ENCODE measurements at places on chromosomes 11 and 22.

GRCh38 chr22:19742160-19743066 is 18.2 kb upstream of the TBX1 start:
- DNase-seq: no peak

DNA sequence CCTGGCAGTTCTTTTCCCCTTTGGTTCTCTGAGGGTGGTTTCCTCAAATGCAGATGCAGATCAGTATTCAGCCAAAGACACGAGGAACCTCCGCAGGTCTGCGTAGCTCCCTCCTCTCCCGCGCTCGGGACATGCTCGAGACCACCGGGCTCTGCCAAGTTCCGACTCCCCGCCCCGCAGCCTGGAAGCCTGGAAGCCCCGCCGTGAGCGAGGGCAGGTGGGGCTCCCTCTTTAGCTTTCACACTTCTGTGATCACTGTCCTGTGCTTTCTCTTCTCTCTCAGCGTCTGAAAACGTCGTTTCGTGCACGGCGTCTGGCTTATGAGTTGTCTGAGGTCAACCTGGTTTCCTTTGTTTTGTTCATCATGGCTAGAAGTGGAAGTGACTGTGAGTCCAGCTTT is 26.6 kb downstream of the ZBED4 start:
- DNase-seq: no peak

DNA sequence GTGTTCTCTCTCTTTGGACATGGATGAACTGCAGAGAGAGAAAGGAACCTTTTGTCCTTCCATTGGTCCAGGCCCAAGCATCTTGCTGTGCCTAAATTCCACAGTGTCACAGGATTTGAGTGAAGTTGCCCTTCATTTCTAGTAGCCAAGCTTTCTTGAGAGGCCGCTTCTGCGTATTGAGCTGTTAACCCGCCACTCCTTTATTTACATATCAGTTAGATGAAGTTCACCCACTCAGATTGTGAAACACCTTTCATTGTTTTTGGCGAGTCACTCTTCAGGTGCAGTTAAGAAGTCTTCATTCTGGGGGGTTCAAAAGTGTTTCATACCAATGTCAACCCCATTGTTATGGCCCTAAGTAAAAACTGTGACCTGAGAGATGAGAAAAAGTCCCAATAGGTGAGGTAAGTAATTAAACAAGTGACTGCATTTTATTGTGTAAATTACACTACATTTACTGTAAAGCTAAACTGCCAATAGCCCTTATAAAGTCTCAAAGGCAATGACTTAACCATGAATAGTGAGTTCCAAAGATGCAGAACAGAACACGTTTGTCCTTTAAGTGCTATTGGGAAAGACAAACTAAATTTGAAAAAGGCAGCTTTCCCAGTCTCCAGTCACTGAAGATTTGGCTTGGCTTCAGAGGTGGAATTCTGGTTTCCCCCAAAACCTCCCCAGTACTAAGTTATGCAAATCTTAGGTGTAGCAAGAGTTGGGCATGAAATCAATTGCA is 61.0 kb downstream of the APIP start:
- DNase-seq: no peak

- no peak for DNase-seq
Measured at GRCh38 chr22:20552443-20553401, 45.3 kb downstream of the MED15 start.

DNA sequence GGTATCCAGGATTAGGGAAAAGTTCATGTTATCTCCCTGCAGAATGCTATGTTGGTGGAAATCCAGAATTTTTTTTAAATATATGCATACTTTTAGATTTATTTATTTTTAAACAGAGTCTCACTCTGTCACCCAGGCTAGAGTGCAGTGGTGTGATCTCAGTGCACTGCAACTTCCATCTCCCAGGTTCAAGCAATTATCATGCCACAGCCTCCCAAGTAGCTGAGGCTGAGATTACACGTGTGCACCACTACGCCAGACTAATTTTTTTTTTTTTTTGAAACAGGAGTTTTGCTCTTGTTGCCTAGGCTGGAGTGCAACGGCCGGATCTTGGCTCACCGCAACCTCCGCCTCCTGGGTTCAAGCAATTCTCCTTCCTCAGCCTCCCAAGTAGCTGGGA is 2.6 kb downstream of the PACSIN2 start:
- peak; percentile 22 for DNase-seq

- no peak for DNase-seq
Measured at GRCh38 chr22:27794226-27794625, 7.3 kb downstream of the MN1 start.

GRCh38 chr11:69645801-69646492 is 5.0 kb downstream of the CCND1 start:
- no peak for DNase-seq

DNA sequence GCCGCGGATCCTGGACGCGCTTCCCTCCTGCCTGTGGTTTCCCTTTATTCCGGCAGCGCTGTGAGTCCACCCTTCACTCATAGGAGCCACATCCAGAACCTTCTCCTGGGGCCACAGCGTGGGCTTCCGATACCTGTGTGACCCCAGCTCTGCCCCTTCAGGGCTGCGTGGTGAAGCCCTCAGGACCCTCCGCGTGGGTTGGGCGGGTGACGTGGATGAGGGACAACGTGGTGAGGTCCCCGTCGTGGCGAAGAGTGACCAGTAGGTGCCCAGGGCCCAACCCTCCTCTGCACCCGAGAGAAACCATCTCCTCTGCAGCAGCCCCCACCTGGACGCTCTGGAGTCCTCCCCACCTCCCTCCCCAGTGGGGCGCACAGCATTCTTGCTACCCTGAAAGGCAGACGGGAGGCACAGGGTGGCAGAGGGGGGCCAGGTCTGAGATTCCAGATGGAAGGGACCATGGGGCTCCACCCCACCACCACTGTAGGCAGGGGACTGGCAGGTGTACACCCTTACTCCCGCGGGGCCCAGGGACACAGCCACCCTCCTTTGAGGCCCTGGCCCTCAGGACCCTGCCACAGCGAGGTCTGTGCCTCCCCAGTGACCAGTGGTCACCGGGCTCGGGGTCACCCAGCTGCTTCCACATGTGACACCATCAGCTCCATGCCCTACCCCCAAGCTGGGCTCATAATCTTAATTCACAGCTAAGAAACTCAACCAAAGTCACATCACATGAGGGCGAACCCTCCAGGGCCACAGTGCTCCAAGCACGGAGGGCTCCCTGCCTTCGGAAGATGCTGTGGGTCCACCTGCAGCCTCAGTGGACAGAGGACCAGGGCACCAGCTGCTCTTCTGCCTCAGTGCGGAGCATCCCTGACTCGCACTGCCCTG is 3.4 kb upstream of the ZBED4 start:
- no peak for DNase-seq

DNA sequence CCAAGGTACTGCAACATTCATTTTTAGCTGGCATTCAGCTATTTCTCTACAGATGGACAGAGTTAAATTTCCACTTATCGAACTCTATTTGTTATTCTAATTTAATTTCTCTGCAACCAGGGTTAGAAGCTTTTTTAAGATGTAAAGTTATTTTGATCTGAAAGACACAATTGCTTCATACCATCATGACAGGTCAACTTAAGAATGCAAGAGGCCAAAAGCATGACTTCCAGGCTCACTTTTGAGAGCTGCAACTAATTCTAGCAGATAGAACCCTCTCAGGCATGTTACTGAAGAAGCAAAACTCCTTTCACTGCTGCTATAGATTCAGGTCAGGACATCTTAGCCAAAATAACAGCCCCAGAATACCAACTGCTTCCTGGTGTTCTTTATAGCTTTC is 86.5 kb upstream of the GALNT18 start:
- no peak for DNase-seq
